ENCODE measurements at places on chromosomes 7 and 10.

GRCh38 chr10:3048119-3049019, 19.0 kb upstream of the PFKP start:
- peak; percentile 63 for DNase-seq

GRCh38 chr10:28734938-28735759, 57.8 kb downstream of the BAMBI start:
- DNase-seq, result peak; percentile 94

GRCh38 chr7:47739891-47740290, 158.0 kb upstream of the TNS3 start:
- no peak for DNase-seq

DNA sequence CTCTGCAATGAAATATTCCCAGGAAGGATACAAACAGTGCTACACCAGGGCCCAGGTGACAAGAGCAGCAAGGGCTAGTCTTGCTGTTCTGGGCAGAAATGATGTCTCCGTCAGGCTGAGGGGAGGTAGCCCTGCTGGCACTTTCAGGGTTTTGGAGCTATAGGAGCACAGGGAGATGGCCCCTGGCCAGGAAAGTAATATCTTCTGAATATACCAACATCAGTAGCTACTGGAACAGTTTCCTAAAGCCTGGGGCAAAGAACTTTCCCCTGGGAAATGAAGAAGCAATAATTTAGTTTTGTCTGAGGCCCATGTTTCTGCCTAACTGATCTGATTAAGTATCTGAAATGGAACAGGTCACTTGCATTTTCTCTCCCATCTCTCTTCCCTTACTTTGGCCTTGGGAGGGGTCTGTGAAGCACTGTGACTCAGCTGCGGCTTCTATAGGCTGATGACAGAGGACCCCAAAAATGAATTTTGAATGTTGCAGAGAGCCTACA, 489.1 kb upstream of the PODXL start:
- no peak for DNase-seq

DNA sequence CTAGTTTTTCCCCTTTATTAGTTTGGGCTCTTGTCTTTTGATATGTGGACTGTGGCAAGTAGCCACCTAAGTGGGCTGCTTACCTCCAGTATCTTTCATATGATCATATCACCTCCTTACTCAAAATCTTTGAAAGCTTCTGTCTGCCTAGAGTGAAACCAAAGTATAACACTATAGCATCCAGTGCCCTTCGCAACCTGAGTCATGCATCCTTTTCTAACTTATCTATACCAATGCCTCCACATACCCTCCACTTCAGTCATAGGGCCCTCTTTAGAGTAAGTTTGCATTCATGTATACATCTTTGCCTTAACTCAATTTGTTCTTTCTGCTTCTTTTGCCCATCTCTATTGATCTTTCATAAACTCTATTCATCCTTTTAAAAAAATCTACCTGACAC, 15.7 kb upstream of the MACC1 start:
- no peak for DNase-seq

DNA sequence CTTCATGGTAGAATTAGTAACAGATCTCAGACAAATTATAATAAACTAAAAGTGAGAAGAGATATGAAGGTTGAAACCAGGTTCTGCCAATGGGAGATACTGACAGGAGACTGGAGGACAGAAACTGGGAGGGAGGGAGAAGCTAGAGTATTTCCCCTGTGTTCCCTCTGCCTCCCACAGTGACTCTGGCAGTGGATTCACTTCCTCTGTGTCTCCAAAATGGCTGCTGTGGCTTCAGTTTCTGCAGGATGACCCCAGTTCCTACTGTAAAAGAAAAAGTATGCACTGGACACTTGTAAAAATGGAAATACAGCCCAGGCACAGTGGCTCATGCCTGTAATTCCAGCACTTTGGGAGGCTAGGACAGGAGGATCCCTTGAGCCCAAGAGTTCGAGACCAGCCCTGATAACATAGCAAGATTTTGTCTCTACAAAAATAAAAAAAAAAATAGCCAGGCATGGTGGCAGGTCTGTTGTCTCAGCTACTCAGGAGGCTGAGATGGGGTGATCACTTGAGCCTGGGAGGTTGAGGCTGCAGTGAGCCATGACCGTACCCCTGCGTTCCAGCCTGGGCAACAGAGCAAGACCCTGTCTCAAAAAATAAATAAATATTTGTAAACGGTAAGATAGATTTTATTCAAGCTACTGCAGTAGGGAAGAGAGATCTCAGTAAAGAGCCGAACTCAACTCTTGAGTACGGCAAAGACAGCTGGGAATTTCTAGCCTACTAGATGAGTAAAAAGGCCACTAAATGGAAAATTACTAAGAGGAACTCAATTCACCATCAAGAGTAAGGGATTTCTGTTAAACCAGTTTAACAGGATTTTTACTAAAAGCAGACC, 156.6 kb upstream of the TRIM24 start:
- no peak for DNase-seq

DNA sequence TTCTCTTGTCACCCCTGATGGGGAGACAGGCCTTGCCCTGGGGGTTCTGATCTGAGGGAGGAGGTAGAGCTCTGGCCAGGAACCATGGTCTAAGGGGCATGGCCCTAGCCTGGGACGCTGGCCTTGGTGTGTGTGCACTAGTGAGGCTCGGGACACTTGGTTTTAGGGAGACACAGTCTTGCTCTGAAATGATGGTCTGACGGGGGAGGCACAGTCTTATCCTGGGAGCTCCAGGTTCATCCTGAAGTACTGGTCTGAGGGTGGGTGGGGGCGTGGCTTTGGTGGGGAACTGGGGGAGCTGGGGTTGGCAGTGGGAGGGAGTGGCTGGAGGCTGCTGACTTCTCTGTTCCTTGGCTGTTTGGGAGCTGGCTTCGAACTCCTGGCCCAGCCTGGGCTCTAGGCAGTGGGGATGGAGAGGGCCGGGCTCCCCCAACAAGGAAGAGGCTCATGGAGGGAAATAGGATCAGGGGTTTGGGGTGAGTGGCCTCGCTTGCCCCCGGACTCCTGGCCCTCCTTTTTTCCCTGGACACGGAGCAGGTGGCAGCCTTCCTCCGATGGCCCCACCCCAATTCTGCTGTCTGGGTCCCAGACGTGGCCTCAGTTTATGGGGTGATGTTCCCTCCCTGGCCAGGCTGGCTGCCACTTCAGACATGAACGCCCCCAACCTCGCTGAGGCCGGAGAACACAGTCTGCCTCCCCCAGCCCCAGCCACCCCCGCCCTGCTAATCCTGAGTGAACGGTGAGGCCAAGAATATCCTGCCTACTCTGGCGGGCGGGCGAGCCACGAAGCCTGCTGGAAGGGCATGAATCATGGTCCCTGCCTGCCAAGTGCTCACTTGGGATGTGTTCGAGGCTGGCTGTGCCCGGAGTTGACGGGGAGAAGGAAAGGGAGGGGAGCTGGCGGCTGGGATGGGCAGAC, 43.5 kb downstream of the TMEM270 start:
- DNase-seq, result peak; percentile 68

GRCh38 chr10:77905086-77905748, 21.3 kb downstream of the DLG5 start:
- no peak for DNase-seq

GRCh38 chr10:132535065-132535651, 2.4 kb upstream of the INPP5A start:
- no peak for DNase-seq

DNA sequence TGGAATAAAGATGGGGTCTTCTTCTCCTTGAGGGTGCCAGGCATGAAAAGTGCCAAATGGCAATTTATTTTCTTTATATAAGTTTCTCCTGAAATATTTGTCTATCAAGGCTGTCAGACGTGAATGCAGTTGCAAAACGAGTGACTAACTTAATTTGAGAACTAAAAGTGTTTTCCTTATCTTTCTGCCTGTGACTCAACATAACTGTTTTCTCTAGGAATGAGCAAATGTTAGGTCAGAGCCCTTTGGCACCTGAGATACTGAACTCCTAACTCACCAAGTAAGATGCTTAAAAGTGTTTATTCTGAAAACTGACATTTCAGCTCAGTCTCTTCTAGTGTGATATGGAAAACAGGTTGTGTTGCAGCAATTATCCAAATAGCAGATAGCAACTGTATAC, 197.0 kb downstream of the STK31 start:
- no peak for DNase-seq

- no peak for DNase-seq
These were observed 866.3 kb upstream of the LRRN3 start for GRCh38 chr7:110224643-110225042.

GRCh38 chr10:69065406-69066361, 22.2 kb upstream of the SRGN start:
- peak; percentile 72 for DNase-seq

DNA sequence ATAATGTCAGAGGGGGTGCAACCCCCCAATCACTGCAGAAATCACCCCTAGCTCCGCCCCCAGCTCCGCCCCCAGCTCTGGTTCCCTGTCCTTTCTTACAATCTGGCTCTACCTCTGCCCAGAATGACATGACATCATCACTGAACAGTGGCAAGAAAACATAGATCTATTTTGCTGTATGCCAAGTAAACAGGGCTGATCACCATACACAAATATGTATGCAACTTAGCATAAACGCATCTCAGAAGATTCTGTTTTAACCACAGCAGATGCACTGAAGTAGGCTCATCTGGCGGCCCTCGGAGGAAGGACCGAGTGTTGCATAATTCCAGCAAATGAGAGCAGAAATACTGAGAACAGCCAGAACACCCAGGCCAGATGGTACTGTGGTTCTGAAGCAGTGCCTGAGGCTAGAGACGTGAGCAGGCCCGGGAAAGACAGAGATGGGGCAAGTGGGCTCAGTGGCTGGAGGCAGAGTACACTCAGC, 293.3 kb upstream of the KLF14 start:
- DNase-seq, result peak; percentile 80

- no peak for DNase-seq
These were observed 80.3 kb downstream of the PIP4K2A start for GRCh38 chr10:22634093-22634492.

- no peak for DNase-seq
These were observed 63.9 kb downstream of the FOXL3 start for GRCh38 chr7:353746-354325.

- no peak for DNase-seq
These were observed 161.9 kb downstream of the GRK5 start for GRCh38 chr10:119368991-119369869.

DNA sequence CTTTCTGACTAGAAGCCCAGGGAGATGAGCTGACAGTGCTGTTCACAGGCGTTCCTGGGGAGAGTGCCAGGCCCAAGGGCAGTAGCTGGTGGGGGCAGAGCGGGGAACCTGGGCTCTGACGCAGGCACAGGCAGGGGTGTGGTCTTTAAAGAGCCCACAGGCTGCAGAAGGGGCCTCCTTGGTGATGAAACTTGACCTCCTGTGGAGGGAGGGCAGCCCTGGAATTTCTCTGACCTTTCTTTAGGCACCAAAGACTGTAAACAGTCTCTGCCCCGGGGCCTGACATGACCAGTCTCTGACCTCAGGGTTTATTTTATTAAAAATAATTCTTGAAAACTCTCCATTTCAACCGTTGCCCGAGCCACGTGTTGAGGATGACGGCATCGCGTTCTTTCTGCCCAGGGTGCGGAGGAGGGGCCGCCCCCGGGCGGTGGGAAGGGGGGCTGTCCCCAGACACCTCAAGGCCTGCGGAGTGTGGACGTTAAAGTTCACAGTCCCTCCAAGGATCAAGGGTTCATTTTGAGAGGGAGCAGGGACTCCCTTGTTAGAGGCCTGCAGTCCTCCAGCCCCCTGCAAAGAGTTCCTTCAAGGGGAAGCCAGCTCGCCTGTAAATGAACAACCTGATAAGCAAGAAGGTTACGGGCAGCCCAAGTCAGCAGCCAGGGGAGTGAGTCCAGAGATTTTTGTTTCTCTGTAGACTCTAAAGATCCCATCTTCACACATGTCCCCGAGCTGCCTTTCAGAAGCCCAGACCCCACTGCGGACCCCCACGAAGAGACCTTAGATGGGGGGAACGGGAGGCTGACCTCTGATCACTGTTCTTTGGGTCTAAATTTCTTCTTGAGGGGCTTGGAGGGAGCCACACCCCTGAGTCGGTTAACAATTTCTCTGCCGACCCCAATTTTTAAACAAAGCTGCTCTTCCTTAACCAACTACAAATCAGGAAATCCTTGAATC, 128.9 kb downstream of the VIPR2 start:
- no peak for DNase-seq

DNA sequence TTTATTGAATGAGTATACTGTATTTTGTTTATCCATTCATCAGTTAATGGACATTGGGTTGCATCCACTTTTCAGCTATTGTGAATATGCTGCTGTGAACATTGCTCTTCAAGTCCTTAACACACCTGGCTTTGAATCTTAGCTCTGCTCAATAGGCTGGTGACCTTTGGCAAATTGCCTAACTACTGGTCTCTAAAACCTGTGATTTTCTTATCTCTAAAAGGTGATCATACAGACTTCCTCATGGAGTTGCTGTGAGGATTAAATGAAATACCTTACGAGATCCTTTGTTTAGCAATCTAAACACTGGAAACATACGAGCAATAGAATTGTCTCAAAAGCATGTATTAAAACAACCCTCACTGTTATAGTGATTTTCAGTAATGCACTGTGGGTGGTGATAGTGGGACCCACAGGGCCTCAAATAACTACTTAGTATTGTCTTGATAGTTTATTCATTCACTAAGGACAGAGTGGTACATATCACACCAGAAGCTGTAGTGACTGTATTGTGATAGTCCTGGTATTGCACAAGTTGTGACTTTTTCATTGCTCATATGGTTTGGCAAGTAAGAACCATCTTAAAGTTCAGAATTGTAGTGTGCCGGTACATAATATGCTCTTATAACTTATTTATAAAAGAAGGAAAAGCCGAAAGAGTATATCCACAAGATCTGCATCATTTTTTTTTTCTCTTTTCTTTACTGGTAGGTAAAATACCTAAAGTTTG, 257.6 kb downstream of the EXOC4 start:
- no peak for DNase-seq

DNA sequence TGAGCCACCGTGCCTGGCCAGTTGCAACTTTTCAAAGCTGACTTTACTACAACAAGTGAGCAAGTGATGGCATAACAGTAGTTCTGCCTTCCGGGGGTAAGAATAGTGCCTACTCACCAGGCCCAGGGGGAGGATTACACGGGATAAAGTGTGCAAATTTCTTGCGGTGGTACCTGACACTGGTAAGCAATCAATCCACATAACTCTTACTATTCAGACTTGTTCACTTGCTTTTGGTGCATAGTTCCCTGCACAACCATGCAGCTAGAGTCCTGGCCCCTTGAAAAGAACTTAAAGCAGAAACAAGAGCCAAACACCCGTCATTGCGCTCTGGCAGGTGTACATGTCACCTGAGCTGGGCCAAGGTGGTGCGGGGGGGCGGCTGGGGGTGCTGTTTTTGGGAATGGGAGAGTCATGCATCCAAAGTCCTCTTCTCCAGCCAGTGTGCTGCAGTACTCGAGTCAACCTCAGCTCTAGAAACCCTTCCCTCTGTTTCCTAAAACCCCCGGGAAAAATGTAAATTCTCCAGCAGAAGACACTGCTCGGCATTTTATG, 5.4 kb upstream of the COBL start:
- DNase-seq, result no peak

GRCh38 chr7:30826181-30826580, 55.0 kb downstream of the MINDY4 start:
- DNase-seq, result no peak

DNA sequence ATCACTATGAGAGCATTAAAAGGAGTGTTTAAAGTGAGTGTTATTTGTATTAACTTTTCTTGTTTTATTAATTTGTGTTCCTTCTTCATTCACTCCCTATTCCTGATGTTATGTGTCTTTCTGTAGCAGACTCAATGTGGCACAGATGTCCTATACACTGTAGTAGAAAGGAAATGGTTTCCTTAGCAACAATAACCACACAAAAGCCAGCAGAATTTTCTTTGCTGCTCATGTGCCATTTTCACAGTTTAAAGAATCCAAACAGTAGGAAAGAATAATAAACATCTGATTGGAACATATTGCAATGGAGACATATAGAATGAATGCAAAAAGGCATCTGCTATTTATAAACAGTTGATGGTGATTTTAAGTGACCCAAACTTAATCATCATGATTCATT, 763.6 kb downstream of the PHTF2 start:
- peak; percentile 23 for DNase-seq
